ENCODE measurements at places on chromosomes 2 and 18. TPM values are rescaled to one million over a fixed set of nuclear protein-coding genes. Genes with fewer than 3 reads are reported as not detected.

Gene CHRNA1
- total RNA-seq: 0.11 TPM

DNA sequence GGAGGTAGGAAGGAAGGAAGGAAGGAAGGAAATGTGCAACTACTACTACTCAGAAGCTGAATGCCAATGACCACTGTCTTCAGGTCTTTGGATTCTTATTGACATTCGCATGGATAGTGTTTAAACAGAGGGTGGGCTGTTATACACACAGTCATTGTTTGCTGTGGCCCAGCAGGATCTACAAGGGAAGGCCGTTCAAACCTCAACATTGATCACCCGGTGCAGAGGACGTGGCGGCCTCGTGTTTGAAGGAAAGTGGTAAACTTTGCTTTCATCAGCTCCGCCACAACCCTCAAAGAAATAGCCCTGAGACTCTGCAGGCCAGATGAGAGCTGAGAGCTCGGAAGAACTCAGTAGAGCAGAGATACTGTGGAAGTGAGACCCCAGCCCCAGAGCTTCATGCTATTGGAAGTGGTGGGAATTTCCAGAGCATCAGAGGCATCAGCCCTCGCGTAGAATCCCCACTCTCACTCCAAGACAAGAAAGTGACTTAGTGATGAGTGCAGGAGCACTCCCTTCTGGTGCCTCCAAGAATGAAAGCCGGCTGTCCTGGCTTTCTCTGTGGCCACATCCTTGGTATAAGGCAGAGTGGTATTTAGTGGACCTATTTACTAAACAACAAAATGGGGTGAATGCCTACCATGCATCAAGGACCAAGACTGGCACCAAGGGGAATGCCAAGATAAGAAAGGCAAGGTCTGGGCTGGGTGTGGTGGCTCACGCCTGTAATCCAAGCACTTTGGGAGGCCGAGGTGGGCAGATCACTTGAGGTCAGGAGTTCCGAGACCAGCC, 10.1 kb upstream of the ROCK2 start:
- DNase-seq: no peak

DNA sequence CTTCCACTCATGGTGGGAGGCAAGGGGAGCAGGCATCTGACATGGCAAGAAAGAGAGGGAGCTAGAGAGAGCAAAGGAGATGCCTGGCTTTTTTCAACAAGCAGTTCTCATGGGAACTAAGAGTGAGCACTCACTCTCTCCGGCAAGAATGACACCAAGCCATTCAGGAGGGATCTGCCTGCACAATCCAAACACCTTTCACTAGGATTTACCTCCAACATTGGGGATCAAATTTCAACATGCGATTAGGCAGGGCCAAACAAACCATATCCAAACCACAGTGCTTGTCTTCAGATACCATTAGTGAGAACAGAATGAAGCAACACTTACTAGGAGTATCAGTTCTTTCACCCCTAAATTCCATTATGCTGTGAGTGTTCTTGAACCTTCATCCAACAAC, 77.3 kb downstream of the FIGN start:
- DNase-seq: peak; percentile 39

Gene GPR75
- 1.1 TPM for total RNA-seq

DNA sequence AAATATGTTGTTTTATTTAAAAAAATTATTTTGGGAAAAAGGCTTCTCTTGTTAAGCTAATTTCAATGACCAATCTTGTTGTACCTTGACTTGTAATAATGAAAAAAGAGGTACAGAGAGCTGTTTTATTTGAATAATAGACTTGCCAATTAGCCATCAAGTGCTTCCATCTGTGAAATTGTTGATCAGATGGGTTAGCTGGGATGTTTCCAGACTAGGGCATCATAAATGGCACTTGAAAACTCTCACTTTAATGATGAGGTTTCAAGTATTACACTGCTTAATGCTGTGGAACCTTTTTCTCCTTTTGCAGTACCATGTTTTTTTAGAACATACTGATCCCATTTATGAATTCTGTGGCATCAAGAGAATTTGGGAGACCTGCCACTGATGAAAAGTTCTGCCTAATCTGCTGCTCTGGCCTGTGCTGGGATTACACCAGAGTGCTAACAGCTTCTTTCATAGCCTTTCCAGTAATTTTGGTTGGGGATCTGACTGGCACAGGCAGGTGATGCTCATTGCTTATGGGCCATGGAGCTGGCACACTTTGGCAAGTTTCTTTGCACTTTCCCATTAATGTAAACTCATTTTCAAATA, 24.2 kb downstream of the PSMD14 start:
- DNase-seq: no peak

DNA sequence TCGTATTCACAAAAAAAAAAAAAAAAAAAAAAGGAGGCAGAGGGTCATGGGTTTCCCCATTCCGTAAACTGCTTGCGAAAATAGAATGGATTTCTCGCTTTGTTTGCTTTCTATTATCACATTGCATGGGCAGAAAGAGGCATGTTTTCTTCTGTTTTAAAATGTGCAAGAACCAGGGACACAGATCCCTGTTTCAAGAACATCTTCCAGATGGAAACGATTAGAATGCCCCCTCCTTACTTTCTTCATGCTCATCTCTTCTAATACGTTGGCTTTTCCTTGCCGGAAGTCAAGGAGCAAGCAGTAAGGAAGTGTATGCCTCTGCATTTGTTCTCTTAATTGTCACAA, 51.0 kb upstream of the ZNF516 start:
- DNase-seq: no peak

DNA sequence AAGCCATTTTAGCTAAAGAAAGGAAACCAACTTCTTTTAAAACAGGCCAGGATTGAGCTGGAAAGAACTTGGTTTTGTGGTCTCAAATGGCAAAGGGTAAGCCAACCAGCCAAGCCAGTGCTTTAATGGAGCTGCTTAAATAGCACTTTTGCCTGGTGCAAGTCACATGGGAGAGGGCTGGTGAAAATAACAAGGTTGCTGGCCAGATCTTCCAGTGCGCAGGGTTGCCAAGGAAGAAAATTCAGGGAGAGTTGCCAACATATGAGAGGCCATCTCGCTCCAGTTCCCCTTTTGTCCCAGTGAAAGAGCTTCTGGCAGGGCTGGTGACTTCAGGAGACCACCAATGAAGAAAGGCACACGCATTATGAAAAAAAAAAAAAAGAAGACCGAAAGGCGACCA, 57.3 kb downstream of the IRS1 start:
- peak; percentile 28 for DNase-seq

GRCh38 chr2:219684721-219685689, 57.6 kb downstream of the SLC4A3 start:
- DNase-seq: peak; percentile 42

DNA sequence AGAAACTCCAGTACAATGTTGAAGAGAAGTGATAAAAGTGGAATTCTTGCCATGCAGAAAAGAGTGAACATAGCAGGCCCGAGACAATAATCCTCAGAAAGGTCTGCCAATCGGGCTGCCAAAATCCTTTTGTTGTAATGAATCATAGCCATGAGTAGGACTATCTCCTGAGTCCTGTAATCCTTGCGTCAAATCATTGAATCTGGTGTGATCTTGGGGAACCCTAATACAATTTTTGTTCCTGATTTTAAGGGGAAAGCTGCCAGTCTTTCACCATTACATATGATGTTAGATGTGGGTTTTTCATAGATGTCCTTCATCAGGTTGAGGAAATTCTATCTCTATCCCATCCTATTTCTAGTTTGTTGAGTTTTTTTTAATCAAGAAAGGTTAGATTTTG, 2.2 kb downstream of the TPGS2 start:
- DNase-seq: no peak

Gene NCK2
- 32.8 TPM for total RNA-seq

Gene M1AP
- total RNA-seq: 3.7 TPM

GRCh38 chr2:51219468-51219867, 187.5 kb upstream of the NRXN1 start:
- no peak for DNase-seq

- no peak for DNase-seq
Observed at GRCh38 chr2:59888015-59888414, 665.4 kb downstream of the BCL11A start.

DNA sequence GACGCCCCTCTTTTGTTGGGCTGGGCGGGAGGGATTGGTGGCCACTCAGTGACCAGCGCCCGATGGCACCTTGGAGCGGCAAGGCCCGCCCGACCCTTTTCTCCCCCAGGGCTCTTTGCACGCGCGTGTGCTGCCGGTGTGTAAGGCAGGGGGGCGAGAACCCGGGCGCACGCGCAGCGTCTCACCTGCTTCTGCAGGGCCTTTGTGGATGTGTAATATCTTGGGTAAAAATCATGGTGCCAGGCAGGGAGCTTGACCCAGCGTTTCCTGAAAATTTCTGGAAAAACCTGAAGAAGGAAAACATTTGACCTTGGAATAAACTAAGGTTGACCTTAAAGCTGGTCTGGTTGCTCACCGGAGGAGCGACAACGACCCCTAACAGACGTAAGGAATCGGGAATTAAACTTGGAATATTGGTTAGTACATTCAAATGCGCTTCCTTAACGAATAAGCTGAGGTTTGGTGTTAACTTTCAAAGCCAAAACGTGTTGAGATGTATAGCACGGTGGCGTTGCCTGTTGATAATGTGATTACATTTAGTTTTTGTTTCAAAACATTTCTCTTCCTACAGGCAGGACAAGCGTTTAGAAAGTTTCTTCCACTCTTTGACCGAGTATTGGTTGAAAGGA, 438 bp downstream of the HSPE1 start:
- peak; percentile 8 for DNase-seq

Gene DUSP19
- total RNA-seq: 3.5 TPM

DNA sequence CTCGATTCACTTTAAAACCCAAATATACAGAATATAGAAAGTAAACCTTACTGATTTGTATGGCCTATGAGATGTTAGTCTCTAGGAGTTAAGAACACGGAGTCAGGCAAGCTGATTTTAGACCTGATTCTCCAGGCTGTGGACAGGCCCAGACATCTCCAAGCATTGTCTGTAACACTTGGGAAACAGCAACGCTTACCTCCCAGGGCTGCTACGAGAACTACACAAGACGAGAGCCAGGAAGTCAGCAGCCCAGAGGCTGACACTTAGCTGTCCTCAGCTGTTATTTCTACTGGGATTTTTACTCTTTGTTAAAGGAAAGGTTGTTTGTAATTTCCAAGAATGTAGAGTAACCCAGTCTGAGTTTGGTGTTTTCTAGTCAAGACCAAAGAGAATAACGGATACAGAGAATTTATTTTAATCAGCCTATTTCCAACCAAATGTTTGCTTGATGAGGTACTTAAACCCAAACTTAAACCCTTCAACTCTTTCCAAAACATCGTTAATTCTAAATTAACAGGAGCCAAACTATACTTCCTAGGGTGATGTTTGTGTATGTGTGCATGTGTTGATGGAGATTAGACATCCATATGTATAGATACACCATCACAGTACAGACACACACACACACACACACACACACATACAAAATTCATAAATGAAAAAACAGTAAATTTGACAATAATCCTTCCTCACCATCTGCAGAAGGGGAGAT, 123.4 kb downstream of the LAMA1 start:
- DNase-seq: no peak

GRCh38 chr2:73707058-73707457, 30.1 kb downstream of the TPRKB start:
- DNase-seq: no peak

Gene CXCR4
- total RNA-seq: 32.6 TPM

DNA sequence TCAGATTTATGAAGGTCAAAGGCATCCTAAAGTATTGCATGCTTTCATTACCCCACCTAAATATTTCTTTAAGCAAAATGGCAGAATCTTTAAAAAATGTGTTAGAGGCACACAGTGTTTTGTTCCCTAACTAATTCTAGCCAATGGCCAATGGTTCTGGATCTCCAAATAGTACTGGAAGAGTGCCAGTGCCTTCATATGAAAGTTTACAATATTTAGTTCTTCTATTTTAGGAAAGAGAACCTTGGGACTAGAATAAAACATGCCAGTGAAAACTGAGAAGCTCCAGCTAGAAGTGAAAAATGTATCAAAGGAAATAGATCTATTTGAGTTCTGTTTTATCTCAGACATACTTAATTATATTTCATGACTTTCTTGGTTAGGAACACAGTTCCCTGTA, 37.1 kb downstream of the TACR1 start:
- DNase-seq: no peak

- no peak for DNase-seq
Observed at GRCh38 chr2:191813943-191814342, 32.9 kb downstream of the CAVIN2 start.

- no peak for DNase-seq
Observed at GRCh38 chr2:165529130-165529529, 59.6 kb downstream of the CSRNP3 start.

- no peak for DNase-seq
Observed at GRCh38 chr18:38695559-38696280, 1130.1 kb upstream of the CELF4 start.

- peak; percentile 60 for DNase-seq
Observed at GRCh38 chr2:17877811-17878280, 621 bp upstream of the KCNS3 start.

Gene TUBA3E
- not detected for total RNA-seq

DNA sequence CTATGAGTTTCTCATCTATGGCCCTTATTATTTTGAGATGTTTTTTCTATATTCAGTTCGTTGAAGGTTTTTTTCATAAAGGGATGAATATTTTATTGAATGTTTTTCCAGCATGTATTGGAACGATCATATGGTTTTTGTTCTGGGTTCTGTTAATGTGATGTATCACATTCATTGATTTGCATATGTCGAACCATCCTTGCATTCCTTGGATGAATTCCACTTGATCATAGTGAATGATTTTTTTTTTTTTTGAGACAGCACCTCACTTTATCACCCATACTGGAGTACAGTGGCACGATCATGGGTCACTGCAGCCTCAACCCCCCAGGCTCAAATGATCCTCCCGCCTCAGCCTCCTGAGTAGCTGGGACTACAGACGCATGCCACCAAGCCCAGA, 5.5 kb upstream of the NEMP2 start:
- DNase-seq: no peak

Gene ST8SIA5
- total RNA-seq: 0.04 TPM

Gene EVX2
- not detected for total RNA-seq

GRCh38 chr2:28683100-28683706, 68.4 kb upstream of the PPP1CB start:
- DNase-seq: peak; percentile 35

GRCh38 chr2:184551626-184552025, 46.7 kb upstream of the ZNF804A start:
- DNase-seq: no peak

- peak; percentile 72 for DNase-seq
Observed at GRCh38 chr2:48531141-48531648, 1.2 kb downstream of the STON1 start.

Gene RAB6C
- total RNA-seq: not detected

- DNase-seq: no peak
Observed at GRCh38 chr2:73964223-73964622, 20.5 kb upstream of the TET3 start.

GRCh38 chr2:195732574-195732973, 75.5 kb downstream of the SLC39A10 start:
- DNase-seq: no peak

- no peak for DNase-seq
Observed at GRCh38 chr2:18566145-18566769, 5.8 kb upstream of the RDH14 start.

Data from neural progenitor cell (in vitro differentiated cells).